Esophagus mucosa (tissue), 1 donor: ENCODE measurements at places on chromosomes 3 and 15.

- no peak for ATAC-seq
These were observed 437.4 kb upstream of the TPRG1 start for GRCh38 chr3:188734395-188734794.

DNA sequence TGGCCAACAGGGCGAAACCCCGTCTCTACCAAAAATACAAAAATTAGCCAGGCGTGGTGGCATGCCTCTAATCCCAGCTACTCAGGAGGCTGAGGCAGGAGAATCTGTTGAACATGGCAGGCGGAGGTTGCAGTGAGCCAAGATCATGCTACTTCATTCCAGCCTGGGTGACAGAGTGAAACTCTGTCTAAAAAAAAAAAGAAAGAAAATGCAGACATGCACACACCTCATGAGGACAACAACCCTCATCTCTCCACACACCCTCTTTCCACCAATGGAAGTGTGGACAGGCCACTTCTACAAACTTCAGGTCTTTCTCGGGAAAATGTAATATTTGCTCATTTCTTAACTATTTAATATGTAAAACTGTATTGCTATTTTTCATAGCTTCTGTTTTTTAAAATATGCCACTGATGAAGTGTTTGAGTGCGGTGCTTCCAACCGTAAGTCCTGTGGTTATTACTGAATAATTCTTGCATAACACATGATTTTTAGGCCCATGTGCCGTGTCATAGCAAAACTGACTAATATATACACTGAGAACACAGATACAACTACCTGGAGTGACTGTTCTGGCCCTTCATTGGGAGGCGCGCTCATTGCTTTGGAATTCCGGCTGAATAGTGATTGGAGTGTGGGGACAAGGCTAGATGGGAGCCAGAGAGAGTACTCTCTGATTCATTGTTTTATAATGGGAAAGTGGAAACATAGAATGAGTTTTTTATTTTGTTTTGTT, 23.1 kb downstream of the LRRC31 start:
- ATAC-seq = peak; percentile 44

- no peak for ATAC-seq
These were observed at the start of gene ISLR2 for GRCh38 chr15:74130155-74130848. Gene ISLR2 (plus strand): TSS chr15:74130586. CDS start chr15:74132755, 2,169 bp downstream.

- no peak for ATAC-seq
These were observed 212.3 kb upstream of the CFAP20DC start for GRCh38 chr3:59262076-59262498.

DNA sequence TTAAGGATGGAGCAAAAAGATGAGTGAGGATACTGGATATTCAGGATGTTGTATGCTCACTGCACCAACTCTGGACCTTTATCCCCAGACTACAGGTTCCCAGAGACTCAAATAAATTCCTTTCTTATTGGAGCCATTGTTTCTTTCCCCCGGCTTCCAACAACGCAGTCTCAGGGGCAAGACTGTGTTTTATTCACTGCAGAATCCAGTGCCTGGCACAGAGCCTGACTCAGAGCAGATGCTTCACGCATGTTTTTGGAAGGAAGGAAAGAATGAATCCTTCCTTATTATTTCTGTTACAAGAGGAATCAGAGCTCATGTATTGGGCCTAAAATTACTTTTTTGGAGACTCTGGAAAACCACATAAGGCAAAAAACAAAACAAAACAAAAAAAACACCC, 96.0 kb upstream of the VGLL4 start:
- ATAC-seq = no peak

DNA sequence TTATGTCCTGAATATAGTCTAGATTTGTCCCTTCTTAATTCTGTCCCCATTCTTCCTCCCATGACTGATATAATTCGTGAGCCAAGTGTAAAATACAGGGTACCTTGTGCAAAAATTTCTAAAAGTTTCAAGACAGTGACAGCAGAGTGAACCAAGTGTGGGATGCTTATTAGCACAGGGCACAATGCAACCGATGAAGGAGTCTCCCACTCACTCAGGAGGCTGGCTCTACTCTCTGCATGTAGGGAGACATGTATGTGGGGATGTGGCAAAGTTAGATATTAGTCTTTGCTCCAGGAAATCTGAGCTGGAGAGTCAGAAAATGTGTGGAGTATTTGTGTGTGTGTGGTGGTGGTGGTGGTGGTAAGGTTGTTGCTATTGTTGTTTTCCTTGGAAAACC, 305.9 kb downstream of the CHL1 start:
- ATAC-seq = no peak

GRCh38 chr3:69122403-69122802, at the start of gene LMOD3:
Gene LMOD3 (minus strand): TSS chr3:69122595. CDS start chr3:69122386, 209 bp downstream.
- no peak for ATAC-seq

- ATAC-seq = no peak
These were observed 99.8 kb upstream of the STRIT1 start for GRCh38 chr3:155393316-155393715.

- ATAC-seq = no peak
These were observed 12.4 kb downstream of the EFCC1 start for GRCh38 chr3:129013491-129013891.

DNA sequence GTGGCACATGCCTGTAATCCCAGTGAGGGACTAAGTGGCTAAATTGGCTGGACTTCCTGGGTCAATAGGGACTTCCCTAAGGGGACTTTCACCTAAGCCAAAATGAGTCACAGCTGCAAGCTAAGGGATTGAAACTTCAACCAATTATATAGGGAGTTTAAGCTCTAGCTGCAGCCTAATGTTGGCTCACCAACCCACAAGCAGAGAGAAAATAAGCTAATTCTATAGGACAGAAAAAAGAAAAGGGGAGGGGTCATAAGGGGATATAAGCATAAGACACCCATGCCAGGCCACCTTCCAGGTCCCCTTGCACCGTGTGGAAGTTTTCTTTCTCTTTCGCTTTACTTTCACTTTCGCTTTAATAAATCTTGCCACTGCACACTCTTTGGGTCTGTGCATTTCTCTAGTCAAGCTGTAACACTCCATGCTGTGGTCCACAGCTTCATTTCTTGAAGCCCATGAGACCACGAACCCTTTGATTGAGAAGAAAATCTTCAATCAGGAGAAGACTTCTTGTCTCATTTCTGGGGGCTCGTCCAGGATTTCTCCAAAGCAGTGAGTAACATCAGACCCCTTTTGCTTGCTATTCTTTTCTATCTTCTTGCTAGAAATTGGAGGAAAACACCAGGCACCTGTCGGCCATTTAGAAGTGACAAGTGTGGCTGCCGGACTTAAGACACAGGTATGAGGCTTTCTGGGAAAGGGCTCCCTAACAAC, 192.3 kb downstream of the IGSF11 start:
- ATAC-seq = no peak

DNA sequence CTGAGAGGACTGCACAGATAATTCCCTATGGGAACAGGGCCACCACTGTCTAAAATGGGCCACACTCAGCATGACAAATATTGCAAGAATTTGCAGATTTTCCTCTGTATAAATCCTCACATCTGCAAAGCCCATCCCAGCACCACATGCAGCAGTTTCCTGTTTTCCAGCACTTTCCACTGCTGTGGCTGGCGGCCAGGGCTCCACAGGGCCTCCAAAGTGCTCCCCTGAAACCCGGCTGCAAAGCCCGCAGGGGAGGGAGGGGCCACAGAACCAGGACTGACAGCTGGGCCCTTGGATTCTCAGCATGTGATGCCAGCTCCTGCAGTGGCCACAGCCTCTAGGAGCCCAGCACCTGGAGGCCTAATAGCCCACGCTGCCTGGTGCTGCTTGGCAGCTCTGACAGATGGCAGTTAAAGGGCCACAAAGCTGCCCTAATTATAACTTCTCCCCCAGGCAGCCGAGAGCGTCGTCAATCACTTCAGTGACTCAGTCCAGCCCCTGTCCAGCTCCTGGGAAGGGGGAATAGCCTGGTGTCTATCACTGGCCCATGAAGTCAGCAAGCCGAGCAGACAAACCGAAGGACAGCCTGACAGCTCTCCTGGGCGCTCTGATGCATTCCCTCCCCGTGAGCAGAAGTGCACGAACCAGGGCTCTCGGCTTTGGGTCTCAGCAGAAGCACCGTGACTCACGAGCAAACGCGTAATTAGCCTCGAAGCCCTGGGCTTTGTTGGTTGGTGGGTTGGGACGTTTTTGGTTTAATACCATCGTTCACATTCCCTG, 4.7 kb downstream of the LRRC15 start:
- peak; percentile 11 for ATAC-seq

- peak; percentile 2 for ATAC-seq
These were observed 24.6 kb downstream of the MAPKBP1 start for GRCh38 chr15:41798607-41799487.

DNA sequence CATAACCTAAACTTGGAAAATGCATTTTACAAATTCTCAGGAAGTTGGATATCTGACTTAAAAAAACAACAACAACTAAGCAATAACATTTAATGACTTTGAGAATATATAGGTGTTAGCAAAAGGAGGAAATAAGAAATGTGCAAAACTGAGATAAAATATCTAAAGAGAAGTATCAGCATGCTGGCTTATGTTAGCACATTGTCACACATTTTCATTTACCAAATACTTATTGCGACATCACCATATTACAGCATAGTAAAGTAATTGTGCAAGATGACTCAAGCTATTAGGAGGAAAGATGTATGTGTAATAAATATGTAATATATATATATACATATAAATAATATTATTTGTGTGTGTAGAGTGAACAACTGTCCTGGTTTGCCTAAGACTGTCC, 9.2 kb downstream of the PTX3 start:
- ATAC-seq = peak; percentile 39

GRCh38 chr15:73765778-73766177, 12.6 kb upstream of the INSYN1 start:
- ATAC-seq = no peak

- peak; percentile 76 for ATAC-seq
These were observed 28.2 kb upstream of the BCL6 start for GRCh38 chr3:187773233-187774184.

DNA sequence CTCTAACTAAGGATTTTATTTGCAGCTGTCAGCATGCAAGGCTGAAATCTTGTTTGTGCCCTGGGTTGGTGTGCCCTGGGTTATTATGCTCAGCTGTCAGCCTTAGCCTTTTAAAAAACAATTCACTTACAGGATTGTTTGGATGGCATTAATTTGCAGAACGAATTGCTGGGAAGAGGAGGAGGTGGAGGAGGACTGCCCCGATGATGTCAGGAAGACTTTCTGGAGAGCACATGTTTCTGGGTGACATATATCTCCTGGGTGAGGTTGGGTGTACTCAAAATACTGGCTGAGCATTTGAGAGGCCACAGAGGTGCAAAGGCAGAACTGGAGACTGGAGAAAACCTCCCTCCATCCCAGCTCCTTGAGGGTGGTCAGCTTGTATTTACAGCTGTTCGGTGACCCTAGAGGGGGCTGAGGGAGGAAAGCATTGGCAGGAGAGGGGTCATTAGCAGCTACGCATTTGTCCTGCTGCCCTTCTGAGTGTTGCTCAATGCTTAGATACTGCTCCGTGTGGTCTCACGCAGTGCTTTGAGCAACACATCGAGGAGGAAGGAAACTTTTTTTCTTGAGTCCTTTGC, 59.8 kb upstream of the PSMD6 start:
- no peak for ATAC-seq

GRCh38 chr3:115359536-115359935, 212.4 kb upstream of the ZBTB20 start:
- ATAC-seq = no peak

- peak; percentile 9 for ATAC-seq
These were observed 10.2 kb downstream of the STIMATE start for GRCh38 chr3:52887166-52887565.

DNA sequence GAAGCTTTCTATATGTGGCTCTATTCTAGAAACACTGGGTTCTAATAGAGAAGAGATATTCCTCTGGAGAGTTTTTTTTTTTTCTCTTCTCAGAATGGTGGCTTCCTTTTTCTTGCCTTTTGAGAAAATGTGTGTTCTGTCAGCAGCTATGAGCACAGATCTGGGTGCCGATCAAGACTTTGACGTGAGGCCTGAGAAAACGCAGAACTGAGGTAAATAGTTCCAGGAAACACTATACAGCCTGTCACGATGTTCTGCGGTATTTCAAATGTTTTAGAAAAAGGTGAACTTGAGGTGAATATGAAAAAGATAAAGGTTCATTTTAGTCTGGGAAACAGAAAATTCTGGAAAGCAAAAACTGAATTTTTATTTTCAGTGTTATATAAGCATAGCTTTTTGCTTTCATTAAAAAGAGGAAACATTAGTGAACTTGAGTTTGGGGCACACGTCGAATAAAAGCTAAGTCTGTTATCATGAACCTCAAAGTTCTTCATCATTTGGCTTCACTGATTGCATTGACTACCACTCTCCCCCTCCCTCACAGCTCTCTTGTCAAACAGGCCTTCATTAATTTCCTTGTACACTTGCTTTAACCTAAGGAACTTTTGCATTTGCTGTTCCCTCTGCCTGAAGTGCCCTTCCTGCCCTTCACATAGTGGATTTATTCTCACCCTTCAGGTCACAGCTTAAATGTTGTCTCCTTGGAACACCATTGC, 265.1 kb downstream of the NFKBIZ start:
- no peak for ATAC-seq

DNA sequence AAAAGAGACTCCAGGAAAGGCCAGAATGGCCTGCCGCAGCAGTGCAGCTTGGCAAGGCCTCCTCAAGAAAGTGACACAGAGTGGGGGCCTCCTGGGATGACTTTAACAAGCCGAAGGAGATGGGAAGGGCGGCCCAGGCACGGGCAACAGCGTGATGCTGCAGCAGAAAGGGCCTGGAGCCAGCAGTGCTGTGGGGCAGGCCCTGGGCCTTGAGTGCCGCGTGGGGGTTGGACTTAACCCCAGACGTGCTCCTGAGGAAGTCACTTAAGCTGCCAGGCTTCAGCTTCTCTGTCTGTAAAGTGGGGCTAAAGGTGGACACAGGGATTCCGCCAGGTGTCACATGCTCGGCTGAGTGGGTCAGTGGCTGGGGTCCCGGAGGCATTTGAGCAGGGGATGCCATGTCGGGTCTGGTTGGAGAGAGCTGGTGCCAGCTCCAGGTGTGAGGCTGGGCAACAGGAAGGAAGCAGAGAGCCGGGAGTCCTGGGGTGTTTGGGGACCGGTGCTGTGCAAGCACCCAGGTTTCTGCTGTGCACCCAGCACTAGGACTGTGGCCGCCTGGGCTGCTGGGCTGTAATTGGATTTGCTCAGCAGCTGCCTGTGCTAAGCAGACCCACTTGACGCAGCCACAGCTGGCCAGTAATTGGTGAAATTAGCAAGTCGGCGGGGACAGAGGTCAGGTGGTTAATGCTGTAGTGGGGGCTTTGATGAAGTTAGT, 7.8 kb downstream of the DNAJB8 start:
- no peak for ATAC-seq

GRCh38 chr15:76158815-76159214, 99.0 kb downstream of the TMEM266 start:
- no peak for ATAC-seq

DNA sequence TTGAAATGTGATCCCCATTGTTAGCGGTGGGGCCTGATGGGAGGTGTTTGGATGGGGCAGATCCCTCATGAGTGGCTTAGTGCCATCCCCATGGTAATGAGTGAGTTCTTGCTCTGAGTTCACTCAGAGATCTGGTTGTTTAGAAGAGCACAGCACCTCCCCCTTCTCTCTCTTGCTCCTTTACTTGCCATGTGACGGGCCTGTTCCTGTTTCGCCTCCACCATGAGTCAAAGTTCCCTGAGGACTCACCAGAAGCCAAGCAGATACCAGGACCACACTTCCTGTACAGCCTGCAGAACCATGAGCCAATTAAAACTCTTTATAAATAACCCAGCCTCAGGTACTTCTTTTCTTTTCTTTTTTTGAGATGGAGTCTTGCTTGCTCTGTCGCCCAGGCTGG, 46.6 kb downstream of the ANP32A start:
- no peak for ATAC-seq
